Stomach (tissue), 19 donors: ENCODE measurements at places on chromosomes 16 and 17.

- no peak for DNase-seq
These were observed 47.1 kb downstream of the WSB1 start for GRCh38 chr17:27341041-27341471.

- DNase-seq: no peak
These were observed 9.2 kb downstream of the HIC1 start for GRCh38 chr17:2064147-2064489.

GRCh38 chr16:11181899-11182279, 74.1 kb downstream of the SOCS1 start:
- peak; percentile 45 for DNase-seq

DNA sequence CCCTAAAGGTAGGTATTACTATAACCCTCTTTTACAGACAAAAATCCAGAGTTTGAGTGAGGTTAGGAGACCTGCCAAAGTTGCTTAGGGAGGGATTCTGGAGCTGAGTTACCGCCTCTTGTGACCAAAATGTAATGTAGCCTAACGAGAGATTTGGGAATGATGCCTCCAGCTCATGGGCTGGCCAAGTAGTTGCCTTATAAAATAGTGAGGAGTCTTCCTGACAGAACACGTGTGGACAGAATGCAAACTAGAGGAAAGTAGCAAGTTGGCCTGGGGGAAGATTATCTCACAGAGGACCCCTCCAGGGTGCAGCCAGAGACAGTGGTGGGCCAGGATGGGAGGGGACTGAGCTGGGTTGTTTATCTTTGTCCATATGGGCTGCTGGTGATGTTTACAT, 543.7 kb upstream of the CDH11 start:
- DNase-seq: peak; percentile 30

GRCh38 chr17:47184681-47185080, 4.4 kb downstream of the CDC27 start:
- no peak for DNase-seq

GRCh38 chr16:17836868-17837602, 366.3 kb upstream of the XYLT1 start:
- no peak for DNase-seq

- DNase-seq: no peak
These were observed 45.4 kb downstream of the NFAT5 start for GRCh38 chr16:69611103-69611640.

- DNase-seq: no peak
These were observed 1.7 kb downstream of the JPH3 start for GRCh38 chr16:87603684-87604633.

DNA sequence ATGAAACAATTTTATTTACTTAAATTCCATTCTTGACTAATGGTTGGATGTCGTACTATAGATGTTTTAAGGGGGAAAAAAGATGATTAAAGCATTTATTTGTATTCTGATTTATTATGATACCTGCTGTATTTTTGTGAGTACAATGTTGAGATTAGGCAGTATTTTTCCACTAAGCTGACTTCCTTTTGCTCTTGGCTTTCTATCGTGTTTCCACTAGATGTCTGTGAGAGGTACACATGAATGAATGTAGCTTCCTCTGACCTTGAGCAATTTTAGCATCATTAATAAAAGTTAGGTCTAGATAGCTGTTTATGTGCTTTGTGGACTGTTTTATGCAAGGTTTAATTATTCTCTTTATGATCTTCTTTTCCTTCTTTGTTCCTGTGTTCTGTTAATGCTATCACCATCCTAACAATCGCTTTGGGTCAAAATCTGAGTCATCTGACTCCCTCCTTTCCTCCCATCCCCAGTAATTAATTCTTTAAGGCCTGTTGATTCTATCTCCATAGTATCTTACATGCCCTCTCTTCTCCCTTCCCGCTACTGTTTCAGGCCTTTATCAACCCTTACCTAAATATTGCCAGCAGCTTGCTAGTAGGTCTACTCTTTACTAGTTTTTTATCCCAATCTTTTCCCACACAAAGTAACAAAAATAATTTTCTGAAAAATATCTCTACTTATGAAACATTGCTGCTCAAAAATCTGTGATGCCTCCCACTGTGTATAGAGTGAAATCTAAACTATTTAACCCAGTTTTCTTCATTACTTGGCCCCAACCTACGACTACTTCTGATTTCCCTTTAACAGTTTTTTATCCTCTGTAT, 76.0 kb downstream of the VMP1 start:
- DNase-seq: no peak

- no peak for DNase-seq
These were observed 101.8 kb upstream of the TNRC6C start for GRCh38 chr17:77856551-77857305.

- no peak for DNase-seq
These were observed 2.5 kb downstream of the TBX2 start for GRCh38 chr17:61402073-61402541.

- DNase-seq: no peak
These were observed 167.3 kb upstream of the MPHOSPH6 start for GRCh38 chr16:82337355-82337754.

GRCh38 chr17:17712268-17712924, 31.1 kb downstream of the RAI1 start:
- DNase-seq: peak; percentile 37

DNA sequence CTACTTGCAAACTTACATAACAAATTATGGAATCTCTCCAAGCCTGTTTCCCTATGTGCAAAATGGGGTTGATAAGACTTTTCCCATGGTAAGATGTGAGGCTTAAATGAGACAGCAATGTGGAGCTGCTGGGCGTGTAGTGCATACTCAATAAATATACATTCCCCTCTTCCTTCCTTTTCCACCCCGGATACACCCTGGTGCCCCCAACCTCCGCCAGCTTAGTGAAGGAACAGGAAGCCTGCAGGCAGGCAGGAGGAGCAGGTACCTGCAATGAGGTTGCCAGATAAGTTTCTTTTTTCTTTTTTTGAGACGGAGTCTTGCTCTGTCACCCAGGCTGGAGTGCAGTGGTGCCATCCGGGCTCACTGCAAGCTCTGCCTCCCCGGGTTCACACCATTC, 14.9 kb downstream of the C17orf50 start:
- no peak for DNase-seq

GRCh38 chr16:85594273-85594977, 18.7 kb upstream of the GSE1 start:
- no peak for DNase-seq

GRCh38 chr17:32877164-32877764, 340 bp upstream of the MYO1D start:
- peak; percentile 97 for DNase-seq

DNA sequence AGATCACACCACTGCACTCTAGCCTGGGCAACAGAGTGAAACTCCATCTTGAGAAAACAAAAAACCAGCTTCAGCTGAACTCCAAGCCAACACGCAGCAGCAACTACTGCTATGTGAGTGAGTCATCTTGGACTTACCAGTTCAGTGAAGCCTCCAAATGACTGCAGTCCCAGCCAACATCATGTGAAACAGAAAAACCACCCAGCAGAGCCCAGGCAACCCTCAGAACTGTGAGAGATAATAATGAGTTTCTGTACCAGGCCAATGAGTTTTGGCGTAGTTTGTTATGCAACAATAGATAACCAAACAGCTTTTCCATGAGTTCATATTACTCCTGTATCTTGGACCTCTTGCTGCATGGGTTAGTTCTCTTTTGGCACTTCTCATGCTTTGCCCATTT, 23.3 kb downstream of the PHF12 start:
- DNase-seq: no peak

GRCh38 chr17:61470530-61471136, 18.4 kb downstream of the TBX4 start:
- DNase-seq: no peak

DNA sequence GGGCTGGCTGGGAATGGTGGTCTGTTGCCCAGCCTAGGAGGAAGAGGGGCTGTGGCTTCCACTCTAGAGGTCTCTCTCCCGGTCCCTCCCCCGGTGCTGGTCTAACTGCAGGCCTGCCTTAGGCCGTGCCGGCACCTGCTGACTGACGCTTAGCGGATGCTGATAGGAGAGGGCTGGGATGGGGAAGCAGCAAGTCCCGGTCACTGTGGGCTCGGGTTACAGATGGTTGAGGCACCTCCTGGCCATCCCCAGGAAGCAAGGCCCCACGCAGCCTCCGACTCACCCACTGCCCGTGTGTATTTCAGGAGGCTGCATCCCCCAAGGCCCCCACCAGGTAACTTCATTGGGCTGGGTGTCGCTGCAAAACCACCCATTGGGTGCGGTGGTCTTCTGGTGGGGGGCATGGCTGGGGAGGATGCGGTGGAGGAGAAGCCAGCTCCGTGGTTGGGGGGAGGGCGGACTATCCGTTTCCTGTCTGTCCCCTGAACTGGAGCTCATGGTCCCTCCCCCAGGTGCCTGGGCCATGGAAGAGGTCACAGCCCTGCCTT, 278.9 kb downstream of the SEC14L1 start:
- DNase-seq: no peak
